ENCODE measurements at places on chromosomes 13 and 19.

DNA sequence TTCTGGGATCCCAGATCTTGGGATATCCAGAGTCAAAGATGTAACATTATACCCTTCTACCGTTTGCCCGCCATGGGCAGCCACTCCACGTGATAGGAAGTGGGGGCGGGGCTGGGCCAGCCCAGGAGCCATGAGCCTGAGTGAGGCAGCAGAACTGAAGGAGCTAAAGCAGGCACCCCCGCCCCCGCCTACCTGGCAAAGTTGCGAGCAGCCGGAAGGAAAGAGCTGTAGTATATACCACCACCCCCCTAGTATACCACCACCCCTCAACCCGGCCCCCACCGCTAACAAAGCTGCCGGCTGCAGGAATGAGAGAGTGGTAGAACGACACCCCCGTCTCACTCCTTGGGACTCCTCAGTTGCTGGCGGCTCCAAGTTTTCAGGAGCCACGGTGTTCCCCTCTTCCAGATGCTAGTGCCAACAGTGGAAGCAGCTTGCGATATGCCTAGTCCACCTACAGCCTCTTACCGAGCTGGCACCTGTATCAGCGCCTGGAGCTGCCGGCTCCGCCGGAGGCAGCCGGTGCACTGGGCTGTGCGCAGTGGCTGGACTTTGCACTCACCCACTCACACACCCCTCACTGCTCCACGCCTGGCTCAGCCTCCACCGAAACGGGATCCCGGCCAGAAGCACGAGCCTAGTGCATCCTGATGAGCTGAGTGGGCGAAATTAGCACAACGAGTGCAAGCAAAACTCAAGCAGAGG is 230.7 kb upstream of the PRR20A start:
- no peak for DNase-seq

- peak; percentile 96 for DNase-seq
These were observed at the start of gene CLN5 for GRCh38 chr13:76991796-76992547. TSS of gene CLN5 (plus strand) at chr13:76992081. CDS start at chr13:76992099, 18 bp downstream.

DNA sequence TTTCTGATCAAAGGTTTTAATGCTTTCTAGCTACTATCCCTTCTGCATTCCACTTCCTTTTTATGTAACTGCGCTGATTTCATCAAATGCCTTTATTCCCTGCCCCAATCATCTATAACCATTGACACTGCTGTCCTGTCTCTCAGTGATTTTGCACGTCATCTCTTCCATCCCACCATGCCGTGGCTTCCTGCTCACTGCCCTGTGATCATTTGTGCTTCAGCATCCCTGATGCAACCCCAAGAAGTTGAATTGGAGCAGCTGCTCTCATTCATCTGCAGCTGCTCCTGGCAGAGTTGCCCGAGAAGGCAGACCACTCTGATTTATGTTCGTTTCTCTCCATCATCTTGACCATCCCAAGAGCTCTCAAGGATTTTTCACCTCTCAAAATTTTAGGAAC is 112.4 kb downstream of the HS6ST3 start:
- no peak for DNase-seq

DNA sequence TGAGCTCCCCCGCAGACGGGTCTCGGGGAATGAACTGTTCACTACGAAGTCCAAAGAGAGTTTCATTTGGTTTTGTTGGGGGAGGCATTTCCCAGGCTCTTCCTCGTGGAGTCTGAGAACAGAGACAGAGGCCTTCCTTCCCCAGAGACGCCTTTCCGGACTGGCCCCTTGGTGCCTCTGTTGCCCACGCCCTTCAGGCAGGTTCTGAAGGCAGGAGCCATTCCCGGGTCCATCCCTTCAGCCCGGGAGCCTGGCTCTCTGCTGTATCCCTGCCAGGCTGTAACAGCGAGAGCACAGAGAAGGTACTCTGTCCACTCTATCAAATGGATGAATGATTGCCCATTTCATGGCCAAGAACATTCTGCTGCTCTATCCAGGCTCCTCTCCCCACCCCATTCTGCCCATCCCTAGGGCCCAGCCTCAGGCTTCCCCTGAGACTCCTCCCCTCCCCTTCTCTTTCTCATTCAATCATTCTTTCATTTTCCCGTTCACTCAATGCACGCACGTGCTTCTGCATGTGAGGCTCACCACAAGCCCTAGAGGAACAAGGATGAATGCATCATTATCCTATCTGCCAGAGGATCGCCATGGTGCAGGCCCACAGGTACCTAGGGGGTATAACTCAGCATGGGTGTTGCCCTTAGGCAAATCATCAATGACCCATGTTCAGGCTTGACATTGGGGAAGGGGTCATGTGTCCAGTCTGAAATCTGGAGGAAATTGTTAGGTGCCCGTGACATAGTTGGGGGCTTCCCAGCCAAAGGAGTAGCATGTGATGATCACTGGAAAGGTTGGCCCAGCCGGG is 298.6 kb downstream of the ZNF536 start:
- DNase-seq: no peak

GRCh38 chr19:9531933-9532332 is 6.5 kb downstream of the ZNF426 start:
- DNase-seq: no peak

DNA sequence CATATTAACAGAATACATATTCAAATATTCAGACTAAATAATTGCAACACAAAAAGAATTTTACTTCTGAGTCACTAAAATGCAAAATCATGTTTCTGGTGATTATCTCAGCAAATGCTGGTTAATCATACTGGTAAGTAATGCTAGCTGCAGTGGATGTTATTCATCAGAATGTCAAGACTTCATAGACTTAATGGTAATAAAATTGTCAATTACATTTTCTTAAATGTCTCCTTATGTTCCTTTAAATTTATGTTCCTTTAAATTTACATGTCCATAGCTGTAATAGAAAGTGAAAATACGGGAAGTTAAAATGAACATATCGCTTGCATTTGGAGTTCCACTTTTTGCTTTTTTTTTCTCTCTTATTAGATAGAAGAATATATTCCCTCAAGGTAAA is 853.0 kb downstream of the SLITRK6 start:
- DNase-seq: no peak

DNA sequence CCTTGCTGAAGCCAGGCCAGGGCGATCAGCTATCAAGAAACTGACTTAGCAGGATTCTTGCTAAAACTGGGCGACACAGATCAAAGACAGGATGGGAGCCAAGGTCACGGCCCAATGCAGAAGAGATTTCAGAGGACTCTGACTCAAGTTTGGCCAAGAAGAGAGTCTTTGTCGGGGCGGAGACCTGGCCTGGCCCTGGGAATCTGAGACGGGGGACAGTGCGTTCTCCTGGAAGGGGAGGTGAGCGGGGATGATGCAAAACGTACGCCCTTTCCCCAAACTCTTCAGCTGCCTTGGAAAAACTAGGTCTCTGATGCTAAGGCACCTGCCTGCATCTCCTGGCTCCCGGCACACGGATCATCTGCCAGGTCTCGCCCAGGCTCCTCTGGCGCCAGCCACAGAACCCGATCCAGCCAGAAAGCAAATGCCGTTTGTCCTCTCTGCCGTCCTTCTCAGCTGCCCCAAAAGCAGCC is 9.8 kb downstream of the MVB12A start:
- DNase-seq: no peak

GRCh38 chr19:29724746-29725145 is 9.7 kb upstream of the C19orf12 start:
- no peak for DNase-seq

DNA sequence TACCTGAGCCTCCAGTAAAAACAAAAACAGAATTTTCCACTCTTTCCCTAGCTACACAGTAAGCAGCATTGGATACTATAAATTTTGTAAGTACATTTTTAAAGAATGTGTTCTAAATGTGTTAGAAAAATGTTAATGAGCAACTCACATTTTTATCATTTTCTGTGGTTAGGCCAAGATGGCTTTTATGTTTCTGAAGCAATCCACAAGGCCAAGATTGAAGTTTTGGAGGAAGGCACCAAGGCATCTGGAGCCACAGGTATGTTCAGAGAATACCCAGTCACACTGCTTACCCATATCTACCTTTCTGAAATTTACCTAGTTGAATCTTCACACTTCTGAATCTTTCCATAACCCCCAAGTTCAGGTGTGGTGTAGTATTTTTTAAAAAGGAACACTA is 21.6 kb downstream of the SERPINE3 start:
- DNase-seq: no peak

GRCh38 chr19:55386493-55386971 is 800 bp downstream of the RPL28 start:
- no peak for DNase-seq

DNA sequence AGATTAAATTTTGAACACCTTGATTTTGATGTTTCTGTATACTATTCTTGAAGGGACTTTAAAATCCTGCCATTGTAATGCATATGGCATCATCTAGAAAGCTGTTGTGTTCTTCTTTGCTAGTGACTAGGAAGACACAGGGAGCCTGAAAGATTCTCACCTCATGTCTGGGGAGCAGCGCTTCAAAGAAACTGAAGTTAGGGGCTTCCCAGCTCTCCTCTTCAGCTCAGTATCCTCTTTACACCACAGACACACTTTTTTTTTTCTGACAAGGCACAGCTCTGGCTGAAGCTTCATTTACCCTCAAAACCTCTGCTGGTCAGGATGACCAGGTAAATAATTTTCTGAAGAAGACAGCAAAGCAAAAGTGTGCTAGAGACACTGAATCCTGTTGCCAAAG is 255.6 kb downstream of the ITGBL1 start:
- DNase-seq: no peak

DNA sequence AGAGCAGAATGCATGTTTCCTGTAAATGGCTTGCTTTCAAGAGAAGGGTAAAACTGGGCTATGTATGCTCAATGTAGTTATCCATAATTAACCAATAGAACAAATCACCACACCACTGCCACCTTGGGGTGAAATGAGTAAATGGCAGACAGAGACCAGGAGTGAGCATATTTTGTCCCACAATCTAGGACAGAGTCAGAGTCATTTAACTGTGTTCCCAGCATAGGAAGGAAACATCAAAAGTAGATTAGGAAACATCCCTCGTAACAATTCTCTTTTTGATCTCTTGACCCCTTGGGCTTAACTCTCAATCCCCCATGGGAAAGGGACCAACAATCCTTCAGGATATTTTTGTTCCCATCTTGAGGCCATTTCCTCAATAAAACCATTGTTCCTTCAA is 224.8 kb downstream of the NHLRC3 start:
- no peak for DNase-seq

GRCh38 chr13:75326173-75327134 is 155.5 kb downstream of the TBC1D4 start:
- peak; percentile 21 for DNase-seq

DNA sequence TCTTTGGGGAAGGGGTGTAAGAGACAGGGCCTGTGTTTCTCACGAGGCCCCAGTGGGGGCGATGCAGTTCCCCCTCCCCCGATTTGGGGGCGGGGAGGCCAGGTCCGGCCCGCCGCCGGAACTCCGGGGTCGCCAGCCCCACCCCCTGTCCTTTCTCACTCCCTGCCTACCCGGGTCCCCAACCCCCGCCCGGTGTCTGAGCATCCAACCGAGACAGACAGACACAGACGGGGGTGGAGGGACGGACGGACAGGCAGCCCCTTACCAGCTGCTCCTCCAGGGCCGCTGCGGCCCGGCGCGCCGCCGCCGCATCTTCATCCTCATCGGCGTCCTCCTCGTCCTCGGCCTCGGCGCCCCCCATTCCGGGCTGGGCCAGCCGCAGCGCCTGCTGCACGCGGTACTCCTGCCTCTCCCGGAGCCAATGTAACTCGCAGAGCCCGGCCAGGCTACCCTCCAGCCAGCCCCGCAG is 397 bp downstream of the DACT3 start:
- no peak for DNase-seq

DNA sequence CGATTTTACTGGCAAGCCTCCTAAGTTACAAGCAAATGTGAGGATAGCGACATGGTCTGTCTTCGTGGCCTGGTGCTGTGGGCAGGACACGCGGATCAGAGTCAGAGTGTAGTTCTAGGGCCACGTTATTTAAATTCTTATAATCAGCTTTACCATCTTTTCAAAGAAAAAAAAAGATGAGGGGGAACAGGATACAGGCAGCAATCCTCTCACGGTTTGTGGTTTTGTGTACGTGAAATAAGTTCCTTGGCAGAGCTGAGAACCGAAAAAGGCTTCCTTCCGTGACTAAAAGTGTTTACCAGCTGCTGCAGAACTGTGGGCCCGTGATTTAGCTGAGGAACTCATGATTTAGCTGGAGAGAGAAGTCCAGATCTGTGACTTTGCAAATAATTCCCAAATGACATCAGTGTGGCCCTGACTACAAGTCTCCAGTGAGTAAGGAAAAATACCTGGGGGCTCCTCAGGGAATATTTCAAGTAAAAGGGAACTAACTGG is 27.2 kb downstream of the RCBTB2 start:
- peak; percentile 53 for DNase-seq

GRCh38 chr13:64758521-64759244 is 2471.5 kb downstream of the PCDH9 start:
- DNase-seq: no peak

GRCh38 chr13:103884101-103884723 is 818.0 kb upstream of the SLC10A2 start:
- DNase-seq: no peak

GRCh38 chr13:84648069-84648640 is 765.9 kb upstream of the SLITRK1 start:
- no peak for DNase-seq

DNA sequence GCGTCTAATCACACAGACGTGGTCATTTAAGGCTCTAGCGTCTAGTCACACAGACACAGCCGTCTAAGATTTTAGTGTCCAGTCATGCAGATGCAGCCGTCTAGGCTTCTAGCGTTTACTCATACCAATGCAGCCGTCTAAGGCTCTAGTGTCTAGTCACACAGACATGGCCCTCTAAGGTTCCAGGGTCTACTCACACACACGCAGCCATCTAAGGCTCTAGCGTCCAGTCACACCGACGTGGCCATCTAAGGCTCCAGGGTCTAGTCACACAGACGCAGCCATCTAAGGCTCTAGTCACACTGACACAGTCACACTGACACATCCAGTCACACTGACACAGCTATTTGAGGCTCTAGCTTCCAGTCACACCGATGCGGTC is 55.7 kb downstream of the KLF2 start:
- DNase-seq: no peak

- no peak for DNase-seq
These were observed 1653.6 kb downstream of the OLFM4 start for GRCh38 chr13:54682184-54682583.

- no peak for DNase-seq
These were observed 34.9 kb downstream of the STARD13 start for GRCh38 chr13:33250609-33251008.

- no peak for DNase-seq
These were observed 20.7 kb downstream of the GARRE1 start for GRCh38 chr19:34274827-34275625.

GRCh38 chr13:109904218-109904617 is 117.8 kb upstream of the IRS2 start:
- no peak for DNase-seq

Data from CD4-positive, alpha-beta T cell treated with Interferon gamma for 1 hour (primary cell).